ENCODE measurements at places on chromosomes 3 and 15.

GRCh38 chr3:56867671-56868070 lies 65.9 kb upstream of the ARHGEF3 start:
- no peak for DNase-seq

DNA sequence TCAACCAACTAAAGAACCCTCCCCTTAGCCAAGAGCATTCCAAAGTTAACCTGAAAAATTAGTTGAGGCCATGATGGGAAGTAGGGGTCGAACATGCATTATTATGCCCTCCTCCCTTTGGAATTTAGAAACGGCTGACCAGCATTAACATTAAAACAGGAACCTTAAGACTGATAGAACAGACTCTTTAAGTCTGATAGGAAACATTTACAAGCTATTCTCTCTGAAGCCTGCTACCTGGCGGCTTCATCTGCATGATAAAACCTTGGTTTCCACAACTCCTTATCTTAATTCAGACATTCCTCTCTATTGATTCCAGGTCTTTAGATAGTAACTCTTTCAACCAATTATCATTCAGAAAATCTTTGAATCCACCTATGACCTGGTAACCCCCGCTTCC lies 331.0 kb downstream of the CGGBP1 start:
- DNase-seq: no peak

DNA sequence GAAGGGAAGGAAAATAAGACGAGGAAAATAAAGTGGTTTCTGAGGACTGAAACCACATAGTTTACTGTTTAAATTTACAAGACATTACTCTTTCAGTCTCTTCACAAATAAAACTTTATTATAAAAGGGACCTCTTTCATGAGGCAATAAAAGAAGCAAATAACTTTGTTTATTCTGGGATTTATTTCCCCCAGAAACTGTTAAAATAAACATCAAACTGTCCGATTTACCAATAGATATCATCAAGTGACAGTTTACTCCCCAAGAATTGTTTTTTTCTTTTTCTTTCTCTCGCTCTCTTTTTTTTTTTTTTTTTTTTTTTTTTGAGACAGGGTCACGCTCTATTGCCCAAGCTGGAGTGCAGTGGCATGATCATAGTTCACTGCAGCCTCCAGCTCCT lies 54.1 kb downstream of the SLC28A2 start:
- DNase-seq: no peak

DNA sequence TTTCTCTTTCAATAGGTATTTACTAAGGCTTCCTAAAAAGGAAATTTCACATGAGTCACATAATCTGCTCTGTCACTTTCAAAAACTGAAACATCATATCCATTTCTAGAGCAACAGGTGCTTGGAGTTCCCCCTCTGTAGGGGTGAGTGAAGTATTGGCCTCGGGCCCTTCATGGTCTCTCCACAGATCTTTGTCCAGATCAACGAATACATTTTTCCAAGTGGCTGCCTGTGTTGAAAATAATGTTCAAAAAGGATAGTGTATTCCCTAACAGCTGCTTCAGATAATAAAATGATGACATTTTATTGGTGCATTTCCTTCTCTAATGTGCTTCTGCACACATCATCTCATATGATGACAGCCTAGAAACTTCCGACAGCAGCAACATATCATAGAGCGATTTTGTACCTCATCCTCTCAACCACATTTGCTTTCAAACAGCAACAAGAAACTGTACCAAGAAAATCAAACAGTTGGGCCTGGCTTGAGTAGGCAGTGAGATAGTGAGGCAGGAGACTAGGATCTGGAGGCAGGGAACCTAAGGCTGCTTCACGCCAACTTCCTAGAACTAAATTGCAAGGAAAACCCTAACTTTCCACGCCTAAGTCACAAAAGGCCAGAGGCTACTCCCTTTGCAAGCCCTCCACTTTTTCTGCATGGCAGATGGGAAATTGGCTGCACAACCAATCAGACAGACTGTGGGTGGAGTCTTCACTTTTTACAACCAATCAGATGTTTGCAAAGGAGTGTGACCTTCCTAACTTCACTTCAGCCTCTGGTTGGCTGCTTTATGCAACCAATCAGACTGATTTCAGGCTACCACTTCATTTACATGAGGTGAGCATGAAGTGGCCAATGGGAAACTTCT lies 340.2 kb downstream of the LRRC3B start:
- DNase-seq: no peak

- no peak for DNase-seq
These were observed 311.9 kb downstream of the EDEM1 start for GRCh38 chr3:5499404-5499803.

DNA sequence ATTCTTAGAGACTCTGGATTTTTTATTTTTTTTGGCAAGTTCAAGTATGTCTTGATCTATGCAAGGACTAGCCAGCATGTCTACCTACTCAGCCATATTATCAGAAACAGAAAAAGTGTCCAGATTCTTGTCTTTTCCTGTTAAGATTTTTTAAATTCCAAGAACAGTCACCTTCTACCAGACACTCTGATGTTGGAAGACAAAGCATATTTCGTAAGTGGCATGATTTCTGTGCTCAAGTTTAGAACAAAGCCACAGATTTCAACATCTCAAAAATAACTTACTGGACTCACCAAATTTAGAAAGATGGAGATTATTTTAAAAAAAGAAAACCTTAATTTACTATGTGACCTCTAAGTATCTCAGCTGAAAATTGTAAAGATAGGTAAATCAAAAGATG lies 61.9 kb downstream of the GOLGA6L7 start:
- no peak for DNase-seq

- peak; percentile 80 for DNase-seq
These were observed 603 bp downstream of the EIF1B start for GRCh38 chr3:40309925-40310695.

GRCh38 chr3:13263770-13264467 lies 156.2 kb downstream of the NUP210 start:
- peak; percentile 82 for DNase-seq

- DNase-seq: peak; percentile 73
These were observed 192.7 kb upstream of the CTDSPL start for GRCh38 chr3:37668818-37669610.

DNA sequence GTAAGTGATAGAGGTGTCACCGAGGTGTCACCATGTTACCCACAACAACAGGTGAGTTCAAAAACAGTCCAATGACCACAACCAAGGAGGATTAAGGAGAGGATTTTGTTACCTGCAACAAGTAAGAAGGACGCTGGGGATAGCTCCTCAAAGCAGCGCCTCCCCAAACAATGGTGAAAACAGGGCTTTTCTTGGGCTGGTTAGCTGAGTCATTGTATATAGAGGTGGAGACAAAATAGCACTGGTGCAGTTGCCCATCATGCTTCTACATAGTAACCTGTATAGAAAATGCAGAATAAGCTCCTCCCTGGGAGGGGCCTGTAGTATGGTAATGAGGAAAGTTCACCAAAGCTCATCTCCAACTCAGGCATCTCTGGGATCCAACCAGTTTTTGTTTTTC lies 116.9 kb upstream of the EIF1B start:
- no peak for DNase-seq

GRCh38 chr15:51864408-51865056 lies 35.1 kb downstream of the TMOD3 start:
- DNase-seq: no peak

- DNase-seq: no peak
These were observed 791.1 kb upstream of the ALCAM start for GRCh38 chr3:104575634-104576033.

- no peak for DNase-seq
These were observed 179.8 kb downstream of the ZPLD1 start for GRCh38 chr3:102614585-102614984.

DNA sequence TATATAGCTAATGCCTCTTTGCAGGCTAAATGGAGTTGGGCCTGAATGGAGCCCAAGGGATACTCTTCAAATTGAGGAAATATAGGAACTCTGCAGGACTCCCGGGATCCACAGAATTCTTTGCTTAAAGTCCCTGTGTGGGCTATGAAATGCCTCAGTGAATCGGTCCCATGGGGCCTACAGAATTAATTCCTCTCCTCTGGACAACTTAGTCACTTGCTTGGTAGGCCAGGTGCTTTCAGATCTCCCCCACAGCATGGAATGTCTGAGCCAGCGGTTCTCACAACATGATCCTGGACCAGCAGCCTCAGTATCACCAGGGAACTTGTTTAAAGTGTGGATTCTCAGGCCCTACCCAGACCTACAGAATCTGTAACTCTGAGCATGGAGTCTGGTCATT lies 15.1 kb upstream of the PRICKLE2 start:
- DNase-seq: no peak

GRCh38 chr3:158672215-158673176 lies at the start of gene LXN:
TSS of gene LXN (minus strand) at chr3:158672648. CDS start at chr3:158672478, 170 bp downstream.
- peak; percentile 11 for DNase-seq

- no peak for DNase-seq
These were observed 38.5 kb downstream of the IDH2 start for GRCh38 chr15:90063770-90064247.

DNA sequence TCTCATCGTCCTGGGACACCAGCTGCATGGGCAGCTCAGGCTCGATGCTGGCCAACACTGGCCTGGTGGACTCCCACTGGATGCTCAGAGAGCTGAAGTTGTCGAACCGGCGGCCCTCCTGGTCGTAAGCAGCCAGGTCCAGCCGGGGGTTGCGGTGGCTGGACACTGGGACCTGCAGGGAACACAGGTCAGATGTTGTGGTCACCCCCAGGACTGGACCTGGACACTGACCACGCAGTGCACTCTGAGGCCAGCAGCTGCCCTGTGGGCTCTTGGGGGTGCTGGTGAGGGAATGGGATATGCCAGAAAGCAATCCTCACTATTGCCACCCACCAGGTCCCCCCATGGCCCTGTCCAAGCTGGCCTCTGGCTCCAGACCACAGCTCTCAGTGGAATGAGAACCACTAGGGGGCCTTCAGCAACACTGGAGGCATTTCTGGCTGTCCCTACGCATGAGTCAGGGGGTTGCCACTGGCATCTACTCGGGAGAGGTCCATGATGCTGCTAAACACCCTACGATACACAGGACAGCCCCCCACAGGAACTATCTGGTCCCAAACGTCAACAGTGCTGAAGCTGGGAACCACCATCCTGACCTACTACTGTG lies 66.1 kb downstream of the NUP210 start:
- peak; percentile 36 for DNase-seq

- DNase-seq: no peak
These were observed 32.7 kb upstream of the OSTN start for GRCh38 chr3:191166368-191166767.

- DNase-seq: no peak
These were observed 88.7 kb upstream of the TNIK start for GRCh38 chr3:171548917-171549316.

GRCh38 chr3:22216601-22217000 lies 465.6 kb upstream of the ZNF385D start:
- DNase-seq: no peak

- DNase-seq: peak; percentile 84
These were observed 31.0 kb downstream of the EPHB3 start for GRCh38 chr3:184592371-184593219.

DNA sequence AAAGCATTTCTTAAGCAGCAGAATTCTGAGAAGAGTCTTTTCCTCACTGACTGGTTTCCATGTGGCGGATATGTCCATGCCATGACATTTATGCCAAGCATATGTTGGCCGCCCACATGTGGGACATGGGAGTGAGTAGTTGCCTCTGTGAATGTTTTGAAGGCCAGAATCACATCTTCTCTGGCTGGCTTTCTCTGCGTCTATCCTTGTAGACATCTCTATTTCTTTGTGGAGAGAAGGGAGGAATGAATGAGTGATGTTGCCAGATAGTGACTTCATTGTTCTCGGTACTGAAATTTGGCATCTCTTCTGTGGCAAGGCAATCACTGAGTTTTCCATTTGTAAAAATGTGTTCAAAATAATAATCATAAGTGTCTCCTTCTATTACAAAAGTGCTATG lies 316.0 kb downstream of the CLSTN2 start:
- DNase-seq: no peak

DNA sequence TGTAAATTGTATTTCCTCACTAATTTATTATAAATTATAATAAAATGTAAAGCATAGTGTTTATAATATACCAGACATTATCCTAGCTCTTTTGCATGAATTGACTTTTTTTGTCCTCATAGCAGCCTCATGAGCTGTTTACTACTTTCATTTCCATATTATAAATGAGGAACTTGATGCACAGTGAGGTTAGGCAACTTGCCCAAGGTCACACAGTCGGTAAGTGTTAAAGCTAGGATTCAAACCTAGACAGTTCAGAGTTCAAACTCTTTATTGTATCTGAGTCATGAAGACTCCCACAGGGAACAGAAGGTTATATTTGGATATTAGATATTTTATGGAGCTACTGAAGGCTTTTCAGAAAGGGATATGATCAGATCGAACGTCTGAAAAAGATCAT lies 322.2 kb upstream of the SATB1 start:
- DNase-seq: no peak

DNA sequence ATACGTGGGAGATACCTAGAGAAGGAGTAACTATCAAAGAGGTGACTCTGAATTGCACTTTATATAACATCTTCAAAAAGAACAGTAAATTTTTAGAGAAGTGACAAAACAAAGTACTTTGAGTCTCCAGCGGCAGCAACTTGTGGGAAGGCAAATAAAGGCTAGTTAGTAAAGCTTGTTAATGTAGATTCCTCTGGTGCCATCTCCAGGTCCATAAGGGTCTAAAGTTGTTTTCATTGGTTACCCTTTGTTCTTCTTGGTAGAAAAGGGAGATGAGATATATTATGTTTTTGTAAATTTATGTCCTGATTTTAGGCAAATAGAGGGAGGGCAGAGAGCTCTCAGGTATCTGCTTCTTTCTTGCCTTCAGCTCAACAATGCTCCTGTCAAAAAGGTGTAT lies 161.6 kb downstream of the MYRIP start:
- no peak for DNase-seq

DNA sequence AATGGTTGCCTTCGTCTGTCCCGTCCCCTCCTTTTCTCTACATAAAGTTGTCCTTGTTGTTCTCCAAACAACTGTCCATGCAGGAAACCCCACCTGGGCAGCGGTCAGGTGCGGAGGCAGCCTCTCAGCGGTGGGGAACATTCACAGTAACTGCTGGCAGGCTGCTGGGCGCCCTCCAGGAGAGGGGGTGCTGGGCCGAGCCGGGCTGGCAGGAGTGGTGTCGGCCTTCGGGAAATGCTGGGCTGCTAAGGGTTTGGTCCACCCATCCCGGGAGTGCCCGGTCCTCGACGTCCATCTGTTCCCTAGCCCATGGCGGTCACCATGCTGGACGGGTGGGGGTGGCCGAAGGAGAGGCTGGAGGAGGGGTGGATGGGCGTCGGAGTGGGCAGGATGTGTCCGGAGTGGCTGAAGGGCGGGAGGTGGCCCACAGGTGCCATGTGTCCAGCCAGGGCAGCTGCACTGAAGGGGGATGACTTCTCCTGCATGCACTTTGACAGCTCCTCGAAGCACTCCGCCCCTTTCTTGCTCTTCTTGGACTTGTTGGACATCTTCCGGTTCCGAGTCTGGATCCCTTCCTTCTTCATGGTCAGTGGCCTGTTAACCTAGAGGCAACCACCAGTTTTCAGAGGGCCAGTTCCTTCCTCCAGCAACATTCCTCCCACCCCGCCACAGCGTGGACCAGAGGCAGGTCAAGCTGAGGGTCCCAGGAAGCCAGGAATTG lies 12.1 kb downstream of the GATA2 start:
- DNase-seq: no peak

DNA sequence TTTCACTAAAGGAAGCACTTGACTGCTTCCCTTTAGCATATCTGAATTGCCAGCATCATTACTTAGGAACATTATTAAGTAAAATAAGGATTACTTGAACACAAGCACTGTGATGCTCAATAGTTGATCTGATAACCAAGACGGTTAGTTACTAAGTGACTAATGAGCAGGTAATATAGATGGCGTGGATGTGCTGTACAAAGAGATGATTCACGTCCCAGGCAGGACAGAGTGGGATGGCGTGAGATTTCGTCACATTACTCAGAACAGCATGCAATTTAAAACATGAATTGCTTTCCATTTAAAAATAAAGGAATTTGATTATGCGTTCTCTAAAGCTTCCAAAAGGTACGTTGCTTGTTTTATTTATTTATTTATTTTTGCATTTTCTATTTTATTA lies 240.0 kb upstream of the ARHGEF26 start:
- DNase-seq: no peak

Data from SK-N-SH (cell line).